ENCODE measurements at places on chromosomes 13 and 19.

- no peak for DNase-seq
Observed at GRCh38 chr19:30864391-30865215, 484.6 kb downstream of the TSHZ3 start.

- no peak for DNase-seq
Observed at GRCh38 chr19:30570194-30570593, 198.0 kb downstream of the ZNF536 start.

- peak; percentile 36 for DNase-seq
Observed at GRCh38 chr19:43525836-43526771, 897 bp downstream of the ETHE1 start.

GRCh38 chr13:82597747-82598146 is 1284.5 kb downstream of the SLITRK1 start:
- DNase-seq: no peak

GRCh38 chr13:79462895-79463294 is 18.1 kb upstream of the NDFIP2 start:
- no peak for DNase-seq

GRCh38 chr13:40688781-40689180 is 22.3 kb upstream of the FOXO1 start:
- no peak for DNase-seq

DNA sequence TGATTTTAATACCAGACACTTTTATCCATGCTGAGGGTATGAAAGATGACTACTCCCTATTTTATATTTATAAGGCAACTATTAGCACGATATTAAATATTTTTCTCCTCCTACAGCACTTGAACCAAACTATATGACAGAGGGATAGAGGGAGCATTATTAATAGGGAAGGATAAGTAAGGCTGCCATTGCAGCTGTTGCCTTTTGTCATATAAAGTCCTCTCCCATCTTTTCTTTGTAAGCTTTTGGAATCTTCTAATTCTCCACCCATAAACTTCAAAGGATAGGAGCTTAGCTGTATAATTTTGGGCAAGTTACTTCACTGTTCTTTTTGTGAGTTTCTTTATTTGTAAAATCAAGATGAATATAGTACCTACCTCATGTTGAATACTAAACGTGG is 95.4 kb downstream of the ZMYM2 start:
- DNase-seq: no peak

- peak; percentile 78 for DNase-seq
Observed at GRCh38 chr19:18388100-18388959, 2.4 kb downstream of the GDF15 start.

GRCh38 chr19:2477732-2478191 is 1.8 kb downstream of the GADD45B start:
- DNase-seq: no peak

- peak; percentile 35 for DNase-seq
Observed at GRCh38 chr19:49421039-49421877, 2.0 kb downstream of the PTH2 start.

GRCh38 chr13:36347531-36348210 is 1.5 kb upstream of the SPART start:
- no peak for DNase-seq

DNA sequence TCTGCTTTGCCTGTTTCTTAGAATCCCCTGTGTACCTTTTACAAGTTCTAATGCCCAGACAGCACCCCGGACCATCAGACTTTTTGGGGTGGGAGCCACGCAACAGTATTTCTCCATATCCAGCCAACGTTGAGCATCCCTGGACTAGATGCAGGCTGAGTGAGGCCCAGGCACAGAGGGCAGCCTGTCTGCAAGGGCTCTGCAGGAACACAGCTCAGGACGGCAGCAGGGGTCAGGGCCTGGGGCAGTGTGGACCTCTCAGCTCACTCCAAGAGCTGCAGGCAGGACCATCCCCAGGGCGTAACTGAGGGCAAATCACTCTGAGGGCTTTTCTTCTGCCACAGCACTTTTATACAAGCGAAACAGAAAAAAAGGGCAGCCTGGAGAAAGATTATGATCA is 95.8 kb downstream of the DNAJC15 start:
- no peak for DNase-seq

GRCh38 chr19:2187159-2187558 is 23.4 kb downstream of the DOT1L start:
- DNase-seq: no peak
